DMS53 (cell line): ENCODE measurements at places on chromosomes 2 and 18.
A peak's percentile ranks its signal among the peaks of the same experiment; 100 is the strongest.

DNA sequence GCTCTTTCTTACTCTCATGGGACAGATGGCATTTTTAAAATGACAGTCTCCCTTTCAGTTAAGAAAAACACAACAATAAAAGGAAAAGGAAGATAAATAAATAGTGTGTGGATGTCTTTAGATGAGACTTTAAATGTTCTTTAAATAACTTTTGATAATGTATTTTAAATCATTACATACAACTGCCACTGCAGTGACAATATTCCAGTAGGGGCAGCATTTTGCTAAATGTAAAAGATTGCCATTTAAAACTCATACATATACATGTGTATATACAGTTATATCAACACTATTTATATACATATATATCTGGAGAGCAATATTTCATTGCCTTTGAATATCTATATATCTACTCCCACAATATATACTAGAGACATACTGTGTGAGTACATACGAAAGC lies 90.7 kb downstream of the INO80D start:
- DNase-seq, result no peak

- no peak for DNase-seq
Observed at GRCh38 chr2:207219676-207220501, 54.1 kb upstream of the KLF7 start.

- DNase-seq, result peak; percentile 63
Observed at GRCh38 chr2:74399785-74400184, 19.7 kb upstream of the DCTN1 start.

GRCh38 chr2:158979772-158980171 lies 11.3 kb downstream of the TANC1 start:
- DNase-seq, result no peak

GRCh38 chr2:234044157-234044556 lies 6.3 kb upstream of the SPP2 start:
- DNase-seq, result no peak

GRCh38 chr2:232542715-232543467 lies 3.4 kb downstream of the CHRNG start:
- DNase-seq, result no peak

GRCh38 chr2:160522951-160523710 lies 29.5 kb upstream of the RBMS1 start:
- DNase-seq, result no peak

- no peak for DNase-seq
Observed at GRCh38 chr2:226564667-226565066, 235.0 kb downstream of the IRS1 start.

DNA sequence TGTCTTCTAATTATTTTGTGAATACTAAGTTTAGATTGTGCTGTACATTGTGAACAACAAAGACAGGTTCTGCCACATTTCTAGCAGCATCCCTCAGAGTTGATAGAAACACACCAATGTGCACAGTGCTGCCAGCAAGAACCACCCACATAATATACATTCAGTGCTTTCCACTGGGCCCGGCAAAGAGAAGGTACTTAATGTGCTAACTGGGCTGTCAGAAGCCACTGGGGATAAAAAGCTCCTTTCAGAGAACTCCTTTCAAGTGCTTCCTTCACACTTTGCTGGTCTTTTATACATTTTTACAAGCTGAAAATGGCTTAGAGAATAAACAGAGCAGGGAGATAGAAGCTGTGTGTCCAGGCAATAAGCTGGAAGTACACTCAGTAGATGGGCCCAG lies 58.0 kb upstream of the CAPN13 start:
- no peak for DNase-seq

- DNase-seq, result no peak
Observed at GRCh38 chr2:237581326-237581725, 9.2 kb downstream of the RAB17 start.

- DNase-seq, result no peak
Observed at GRCh38 chr2:10469301-10469700, 21.2 kb upstream of the ODC1 start.

DNA sequence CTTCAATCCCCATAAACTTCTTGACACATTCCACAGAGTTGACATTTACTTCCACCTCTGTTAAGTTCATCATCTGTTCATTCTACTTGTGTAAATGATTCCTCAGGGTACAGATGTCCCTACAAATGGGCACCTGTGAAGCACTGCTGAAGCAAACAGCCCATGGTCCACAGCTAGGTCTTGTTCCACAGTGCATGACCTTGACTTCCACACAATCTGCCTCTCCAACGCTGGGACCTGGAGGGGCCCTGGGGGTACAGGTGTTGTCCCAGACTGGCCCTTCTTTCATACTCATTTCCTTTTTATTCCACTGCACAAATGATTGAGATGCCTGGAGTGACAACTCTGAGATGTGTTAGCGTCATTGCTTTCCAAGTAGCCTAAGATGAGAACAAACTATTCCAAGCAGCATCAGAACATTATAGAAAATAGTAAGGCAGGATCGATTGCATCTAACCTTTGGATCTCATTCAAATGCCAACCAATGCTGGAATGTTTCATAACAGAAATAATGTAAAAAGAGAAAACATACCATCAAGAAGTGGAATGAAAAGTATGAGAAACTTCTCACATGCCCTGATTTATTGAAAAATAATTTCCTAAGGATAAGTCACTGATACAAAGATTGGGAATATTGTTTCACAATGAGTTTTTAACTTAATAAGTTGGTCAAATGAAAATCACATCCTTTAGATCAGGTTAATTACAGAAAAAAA lies 31.2 kb downstream of the PIEZO2 start:
- no peak for DNase-seq

- DNase-seq, result no peak
Observed at GRCh38 chr2:136008205-136008865, 22.9 kb upstream of the DARS1 start.

DNA sequence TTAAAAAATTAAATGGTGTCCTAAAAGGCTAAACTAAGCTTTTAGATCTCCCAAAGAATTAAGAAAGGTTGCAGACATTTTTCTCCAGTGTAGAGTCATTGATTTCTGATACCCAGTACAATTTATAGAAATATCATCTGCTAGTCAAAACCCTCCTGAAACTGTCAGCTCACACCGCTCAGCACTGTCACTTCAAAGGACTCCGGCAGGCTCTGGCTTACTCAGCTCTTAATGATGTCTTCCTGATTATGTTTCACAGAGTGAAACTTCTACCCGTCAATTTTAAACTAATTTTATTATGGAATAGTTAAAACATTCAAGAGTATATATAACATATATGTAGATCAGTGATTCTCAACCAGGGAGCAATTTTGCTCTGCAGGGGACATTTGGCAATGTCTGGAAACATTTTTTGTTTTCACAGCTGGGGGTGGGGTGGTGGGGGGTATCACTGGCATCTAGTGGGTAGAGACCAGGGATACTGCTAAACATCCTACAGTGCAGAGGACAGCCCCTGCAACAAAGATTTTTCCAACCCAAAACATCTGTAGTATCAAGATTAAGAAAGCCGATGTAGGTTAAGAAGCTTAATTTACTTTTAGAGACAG lies 31.6 kb downstream of the CDK15 start:
- DNase-seq, result no peak

- no peak for DNase-seq
Observed at GRCh38 chr2:128386066-128386465, 67.4 kb upstream of the HS6ST1 start.

DNA sequence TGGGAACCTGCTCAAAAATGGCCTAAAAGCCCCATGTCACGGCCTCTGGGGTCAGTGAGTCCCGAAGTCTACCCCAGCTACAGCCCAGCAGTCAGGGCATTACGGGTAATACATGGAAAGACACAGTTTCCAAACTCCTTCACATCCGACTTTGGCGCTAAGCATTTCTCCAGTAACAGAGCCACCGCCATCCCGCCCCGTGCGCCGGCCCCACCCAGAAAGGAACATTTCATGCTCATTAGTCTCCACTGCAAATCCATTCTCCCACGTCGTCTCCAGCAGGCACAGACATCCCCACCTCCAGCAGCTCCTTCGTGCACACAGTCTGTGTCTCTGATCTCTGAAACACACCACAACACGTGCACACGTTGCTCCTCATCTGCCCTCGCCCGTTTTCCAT lies 509.2 kb upstream of the ID2 start:
- no peak for DNase-seq

- no peak for DNase-seq
Observed at GRCh38 chr2:241015439-241015838, 17.0 kb downstream of the SNED1 start.

DNA sequence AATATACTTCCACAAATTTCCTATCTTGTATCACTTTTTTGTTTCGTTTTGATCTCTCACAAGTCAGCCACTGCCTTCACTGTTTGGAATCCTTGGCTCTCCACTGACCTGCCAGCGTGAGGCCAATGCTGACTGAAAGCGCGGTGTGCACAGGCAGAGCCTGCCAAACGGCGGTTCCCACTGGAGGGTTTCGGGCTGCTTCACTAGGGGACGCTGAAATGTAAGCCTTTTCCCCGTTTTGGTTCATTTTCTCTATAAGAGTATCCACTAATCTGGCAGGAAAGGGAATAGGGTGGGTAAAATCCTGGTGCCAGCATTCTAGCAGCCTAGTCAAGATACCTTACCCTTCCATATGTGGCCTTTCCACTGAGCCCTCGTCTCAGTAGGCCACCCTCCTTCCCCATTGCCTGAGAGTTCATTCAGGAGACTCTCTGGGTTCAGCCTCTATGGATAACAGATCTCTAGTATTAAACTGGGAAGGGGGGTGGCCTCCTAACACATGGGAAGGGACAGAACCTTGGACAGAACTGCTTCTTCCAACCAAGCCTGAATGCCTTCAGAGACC lies 91.5 kb downstream of the DYM start:
- peak; percentile 89 for DNase-seq

DNA sequence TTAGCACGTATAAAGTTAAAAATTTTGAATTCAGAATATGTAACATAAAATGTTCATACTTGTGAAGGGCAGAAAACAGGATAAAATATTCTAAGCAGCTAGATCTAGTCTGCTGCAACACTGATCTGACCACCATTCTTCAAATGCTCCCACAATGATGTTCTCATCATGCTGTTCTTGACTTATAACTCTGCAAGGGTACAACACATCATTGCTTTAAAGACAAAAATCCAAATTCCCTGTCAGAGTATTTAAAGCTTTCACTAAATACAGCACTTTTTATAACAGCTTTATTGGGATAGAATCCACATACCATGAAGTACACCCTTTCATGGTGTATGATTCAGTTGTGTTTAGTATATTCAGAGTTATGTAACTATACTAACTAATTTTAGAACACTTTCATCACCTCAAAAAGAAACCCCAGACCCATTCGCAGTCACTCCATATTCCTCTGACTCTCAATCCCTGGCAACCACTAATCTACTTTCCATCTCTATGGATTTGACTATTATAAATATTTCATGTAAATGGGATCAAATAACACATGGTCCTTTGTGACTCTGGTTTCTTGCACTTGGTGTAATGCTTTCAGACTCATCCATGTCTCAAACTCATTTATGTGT lies 56.4 kb downstream of the MAP4K3 start:
- DNase-seq, result no peak

DNA sequence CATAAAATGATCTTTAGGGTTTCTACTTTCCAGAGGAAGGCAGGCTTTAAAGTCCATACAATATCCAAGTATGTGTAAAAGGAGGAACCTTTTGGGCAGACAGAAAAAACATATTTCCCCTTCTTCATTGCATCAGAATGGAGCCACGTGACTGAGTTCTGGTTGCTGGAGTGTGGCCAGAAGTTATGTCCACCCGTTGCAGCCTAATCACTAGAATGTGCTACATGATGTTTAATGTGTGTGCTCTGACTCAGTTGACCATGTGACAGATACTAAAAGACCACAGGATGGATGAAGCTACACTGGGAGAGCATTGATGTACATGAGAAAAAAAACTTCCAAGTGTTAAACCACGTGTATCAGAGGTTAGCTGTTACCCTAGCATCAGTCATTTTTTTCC lies 460.9 kb downstream of the RIT2 start:
- peak; percentile 21 for DNase-seq

DNA sequence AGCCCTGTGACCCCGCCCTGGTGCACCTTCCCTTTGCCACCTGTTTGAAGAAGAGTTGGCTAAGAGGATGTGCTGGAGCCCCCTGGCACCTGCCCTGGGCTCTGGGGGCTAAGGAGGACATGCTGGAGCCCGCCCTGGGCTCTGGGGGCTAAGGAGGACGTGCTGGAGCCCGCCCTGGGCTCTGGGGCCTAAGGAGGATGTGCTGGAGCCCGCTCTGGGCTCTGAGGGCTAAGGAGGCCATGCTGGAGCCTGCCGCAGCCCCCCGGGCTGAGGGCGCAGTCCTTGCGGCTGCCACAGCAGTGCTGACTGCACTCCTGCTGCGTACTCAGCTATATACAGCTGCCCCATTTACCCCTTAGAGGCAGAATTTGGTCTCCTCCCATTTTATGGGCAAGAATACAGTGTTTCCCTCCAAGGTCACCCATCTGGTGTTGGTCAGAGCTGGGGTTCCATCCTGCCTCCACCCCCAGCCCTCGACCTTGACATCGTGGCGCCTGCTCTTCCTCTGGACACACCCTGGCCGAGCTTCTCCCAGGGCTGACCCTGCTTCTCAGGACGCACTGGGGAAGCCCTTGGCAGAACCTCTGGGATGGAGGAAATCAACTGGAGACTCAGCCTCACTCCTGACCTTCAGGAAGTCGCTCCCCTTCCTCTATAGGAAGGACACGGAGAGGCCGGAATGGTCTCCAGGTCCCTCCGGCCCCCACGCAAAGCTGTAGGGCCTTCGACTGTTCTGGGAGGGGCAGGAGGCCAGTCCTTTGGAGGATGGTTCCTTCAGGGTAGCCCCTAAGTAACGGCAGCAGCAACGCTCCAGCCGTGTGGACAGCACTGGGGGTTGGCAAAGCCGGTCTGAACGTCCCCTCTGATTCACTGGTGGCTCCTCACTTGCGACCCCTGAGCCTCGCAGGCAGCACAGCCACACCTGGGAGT lies 65.0 kb upstream of the HPCAL1 start:
- no peak for DNase-seq
